ENCODE measurements at places on chromosomes 3 and 15.

DNA sequence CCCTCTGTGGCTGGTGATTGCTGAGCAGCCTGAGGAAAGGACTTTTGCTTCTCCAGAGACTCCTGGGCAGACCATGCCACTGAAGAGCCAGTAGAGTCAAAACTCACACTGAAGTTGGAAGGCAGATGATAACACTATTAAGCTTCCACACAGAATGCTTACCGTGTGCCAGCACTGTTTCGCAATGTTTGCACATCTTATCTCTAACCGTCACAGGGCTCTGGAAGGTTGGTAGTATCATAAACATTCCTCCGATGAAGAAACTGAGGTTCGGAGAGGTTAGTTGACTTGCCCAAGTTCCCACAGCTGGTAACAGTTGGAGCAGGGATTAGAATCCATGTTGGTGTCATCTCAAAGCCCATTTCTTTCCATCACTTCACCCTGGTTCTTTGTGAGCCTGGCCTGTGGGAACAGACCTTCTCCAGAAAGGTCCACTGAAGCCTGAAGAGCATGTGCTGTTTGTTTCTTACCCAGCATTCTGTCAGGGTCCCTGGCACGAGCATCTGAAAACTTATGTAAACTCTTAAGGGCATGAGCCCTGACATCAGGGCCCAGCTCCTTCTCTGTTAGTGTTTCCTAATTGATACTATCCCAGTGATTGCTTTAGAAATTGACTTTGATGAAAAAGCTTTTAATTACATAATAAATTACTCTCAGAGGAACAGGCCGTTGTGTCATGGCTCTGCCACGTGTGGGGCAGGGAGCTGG is 77.0 kb upstream of the PRR23C start:
- no peak for DNase-seq

GRCh38 chr3:52777127-52777958 is at the start of gene ITIH1:
Gene ITIH1 (plus strand): TSS chr3:52777599. CDS start chr3:52777616, 17 bp downstream.
- DNase-seq: no peak

DNA sequence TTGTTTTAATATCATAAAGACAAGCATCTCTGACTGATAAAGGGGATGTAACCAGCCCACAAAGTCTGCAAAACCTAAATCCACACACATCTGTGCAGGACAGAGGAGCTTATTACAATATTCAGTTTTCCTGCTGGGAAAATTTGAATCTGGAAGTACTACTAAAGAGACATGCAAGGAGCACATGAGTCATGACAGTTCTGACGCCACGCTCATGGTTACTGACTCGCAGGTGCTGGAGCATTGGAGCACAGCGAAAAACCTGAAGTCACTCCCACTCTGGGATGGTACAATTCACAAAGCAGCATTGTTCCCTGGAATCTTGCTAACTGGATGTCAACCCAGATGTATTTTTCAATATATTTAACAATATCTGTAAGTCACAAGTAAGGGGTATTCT is 7.6 kb upstream of the ISL2 start:
- no peak for DNase-seq

DNA sequence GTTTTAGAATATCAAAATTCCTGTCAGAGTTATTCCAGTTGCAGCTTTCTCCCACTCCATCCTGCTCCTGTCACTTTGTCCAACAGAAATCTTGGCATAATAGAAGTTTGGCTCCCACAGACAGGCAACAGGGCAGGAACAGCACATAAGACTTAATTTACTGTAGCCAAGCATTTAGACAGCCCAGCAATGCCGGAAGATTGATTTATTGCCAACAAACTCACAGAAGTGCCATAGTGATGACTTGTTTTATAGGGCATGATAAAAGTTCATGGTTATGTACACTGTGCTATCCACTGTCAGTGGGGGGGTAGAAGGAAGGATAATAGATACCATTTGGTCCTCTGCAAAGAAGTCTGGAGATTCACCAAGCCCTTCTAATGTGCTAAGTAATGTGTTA is 98.3 kb upstream of the CBLB start:
- DNase-seq: no peak

All from stimulated activated CD4-positive, alpha-beta T cell treated with anti-CD3 and anti-CD28 coated beads, Interleukin-15, amount 100 ng/mL, for 48 hours (primary cell).